Stimulated activated CD4-positive, alpha-beta T cell treated with anti-CD3 and anti-CD28 coated beads, TNF-alpha, amount 100 ng/mL, for 1 hour (primary cell): ENCODE measurements at places on chromosomes 12 and 14.

GRCh38 chr14:36662543-36663403 lies 1.1 kb downstream of the PAX9 start:
- DNase-seq = no peak

GRCh38 chr12:69919495-69919894 lies 94.5 kb downstream of the MYRFL start:
- no peak for DNase-seq

- no peak for DNase-seq
Measured at GRCh38 chr14:30305346-30305745, 253.6 kb upstream of the G2E3 start.

GRCh38 chr14:49019467-49020115 lies 566.6 kb downstream of the RPS29 start:
- no peak for DNase-seq

DNA sequence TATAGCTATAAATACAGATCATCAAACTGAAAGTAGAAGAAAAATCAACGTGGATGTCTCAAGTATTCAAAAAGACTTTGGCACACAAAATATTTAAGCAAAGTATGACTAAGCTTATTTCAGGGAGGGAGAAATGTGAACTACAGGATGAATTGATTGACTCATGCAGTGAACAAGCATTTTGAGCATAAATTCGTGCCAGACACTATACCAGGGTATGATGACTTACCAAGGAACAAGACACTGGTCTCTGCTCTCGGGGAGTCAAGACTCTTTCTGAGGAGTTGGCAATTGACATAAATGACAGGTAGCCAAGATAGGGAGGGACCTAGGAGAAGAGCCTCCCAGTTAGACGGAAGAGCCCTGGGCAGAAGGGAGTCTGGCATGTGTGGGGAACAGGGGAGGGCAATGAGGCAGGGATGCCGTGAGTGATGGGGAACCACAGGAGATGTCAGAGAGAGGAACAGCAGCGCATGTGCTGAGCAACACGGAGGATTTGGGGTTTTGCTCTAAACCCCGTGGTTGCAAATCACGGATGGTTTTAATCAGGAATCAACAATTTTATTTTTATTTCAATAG lies 115.2 kb downstream of the TMEM132D start:
- DNase-seq = no peak

- DNase-seq = no peak
Measured at GRCh38 chr14:35576260-35576659, 42.3 kb downstream of the INSM2 start.

GRCh38 chr14:95039993-95040348 lies 117.4 kb downstream of the DICER1 start:
- no peak for DNase-seq

DNA sequence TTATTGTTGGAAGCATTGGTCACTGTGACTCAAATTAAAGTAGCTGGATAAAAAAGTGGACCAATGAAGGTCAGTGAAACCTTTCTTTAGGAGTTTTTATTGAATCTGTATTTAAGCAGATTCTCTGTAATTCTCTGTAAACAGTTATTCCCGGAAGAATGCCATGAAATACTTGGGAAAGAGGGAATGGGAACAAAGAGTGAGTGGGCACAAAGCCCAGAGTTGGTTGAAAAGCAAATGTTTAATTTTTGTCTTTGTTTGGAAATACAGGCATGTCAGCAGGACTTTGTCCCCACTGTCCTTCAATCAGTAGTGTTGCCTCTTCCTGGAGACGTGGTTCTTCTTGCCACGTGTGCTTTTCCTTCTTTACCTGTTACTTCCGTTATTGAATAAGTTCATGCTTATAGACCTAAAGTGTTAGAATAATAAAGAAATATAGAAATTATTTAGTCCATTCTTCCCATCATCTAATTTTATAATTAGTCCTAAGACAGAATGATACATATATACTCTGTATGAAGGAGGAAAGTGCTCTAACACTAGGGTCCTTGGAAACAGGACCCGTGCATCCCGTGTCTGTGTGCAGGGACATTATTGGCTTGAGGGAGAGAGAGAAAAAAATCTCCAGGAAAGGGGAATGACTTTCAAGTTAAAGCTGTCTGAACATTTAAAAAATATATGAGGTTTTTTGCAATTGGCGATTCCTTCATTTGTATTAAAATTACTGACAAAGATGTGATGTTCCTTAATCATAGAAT lies 2.0 kb upstream of the ANG start:
- no peak for DNase-seq
